ENCODE measurements at places on chromosomes 16 and 17.

GRCh38 chr16:66260522-66261254, 105.8 kb upstream of the CDH5 start:
- no peaks in the 10 kb centered on the region for H3K4me1 ChIP-seq
- no peak overlapping the region for H3K27ac ChIP-seq
- H3K36me3 ChIP-seq = no peaks in the 10 kb centered on the region
- peaks cover 53% of the 10 kb centered on the region for H3K27me3 ChIP-seq

DNA sequence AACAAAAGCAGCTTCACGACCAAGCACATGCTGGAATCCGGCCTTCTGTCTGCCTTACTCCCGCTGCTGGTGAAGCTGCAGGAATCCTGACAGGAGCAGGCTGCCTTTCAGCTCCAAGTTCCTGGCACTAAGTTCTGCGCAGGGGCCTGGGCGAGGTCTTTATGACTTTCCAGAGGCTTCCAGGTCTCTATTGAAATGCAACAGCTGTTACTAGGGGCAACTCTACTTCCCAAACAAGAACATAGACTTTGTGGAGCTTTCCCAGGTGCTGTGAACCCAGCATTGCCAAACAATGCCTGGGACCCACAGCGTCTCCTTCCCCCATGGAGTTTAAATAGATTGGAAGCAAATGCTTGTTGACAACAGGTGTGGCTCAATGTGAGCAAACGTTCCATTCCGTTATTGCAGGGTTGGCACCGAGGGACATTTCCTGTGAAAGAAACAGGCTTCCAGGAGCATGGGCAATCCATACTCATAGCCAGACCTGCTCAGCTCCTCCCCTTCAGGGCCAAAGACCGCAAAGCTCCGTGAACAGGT, 156.0 kb downstream of the CDH13 start:
- no peak overlapping the region for H3K27ac ChIP-seq
- H3K4me1 ChIP-seq = peaks cover 3% of the 10 kb centered on the region
- no peak overlapping the region for H3K4me3 ChIP-seq
- peaks cover 20% of the 10 kb centered on the region for H3K27me3 ChIP-seq

DNA sequence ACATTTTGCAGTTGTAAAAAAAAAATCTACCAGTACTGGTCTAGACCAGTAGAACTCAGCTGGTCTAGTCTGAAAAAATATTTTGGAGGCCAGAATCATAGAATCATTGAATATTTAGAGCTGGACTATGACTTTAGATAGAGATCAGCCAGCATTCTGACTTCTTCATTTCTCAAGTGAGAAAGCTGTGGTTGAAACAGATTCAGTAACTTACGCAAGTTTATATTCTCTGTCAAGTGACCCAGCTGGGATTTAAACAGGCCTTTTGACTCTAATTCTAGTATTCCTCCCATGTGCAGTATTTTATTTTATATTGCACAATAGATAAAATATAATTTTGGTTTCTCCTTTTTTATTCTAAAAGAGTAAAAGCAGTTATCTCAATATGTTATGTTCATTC, 4.9 kb downstream of the TNRC6A start:
- H3K36me3 ChIP-seq = peaks cover 2% of the 10 kb centered on the region
- no peak overlapping the region for H3K4me3 ChIP-seq
- H3K27ac ChIP-seq = peak overlapping the region; percentile 83
- H3K27me3 ChIP-seq = no peaks in the 10 kb centered on the region
- peaks cover 54% of the 10 kb centered on the region for H3K4me1 ChIP-seq

DNA sequence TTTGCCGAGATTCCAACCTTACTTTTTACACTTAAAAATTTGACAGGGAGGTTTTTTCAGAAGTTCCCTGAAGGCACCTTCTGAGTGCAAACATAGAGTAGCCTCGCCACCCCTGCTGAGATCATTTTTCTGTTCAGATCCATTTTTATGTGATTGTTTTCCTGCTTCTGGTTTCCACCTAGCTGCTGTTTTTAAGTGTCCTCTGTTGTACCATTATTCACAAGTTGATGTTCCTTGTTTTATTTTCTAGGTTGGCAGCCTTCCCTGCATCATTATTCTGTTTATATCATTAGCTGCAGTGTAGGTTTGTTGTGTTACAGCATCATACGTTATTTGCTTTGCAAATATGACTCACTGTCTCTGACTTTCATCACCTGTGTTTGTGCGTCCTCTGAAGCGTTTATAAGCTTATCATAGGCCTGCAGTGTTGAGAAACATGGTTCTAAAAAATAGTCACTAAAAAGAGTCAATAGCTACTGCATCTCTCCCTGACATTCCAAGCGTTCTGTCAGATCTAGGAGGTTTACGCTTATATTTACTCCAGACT, 116.9 kb upstream of the CLEC3A start:
- H3K27me3 ChIP-seq = peaks cover 23% of the 10 kb centered on the region
- peaks cover 2% of the 10 kb centered on the region for H3K36me3 ChIP-seq
- H3K4me3 ChIP-seq = no peak overlapping the region
- no peak for DNase-seq
- H3K4me1 ChIP-seq = no peaks in the 10 kb centered on the region
- H3K27ac ChIP-seq = no peak overlapping the region

GRCh38 chr16:24015923-24016322, 180.1 kb downstream of the PRKCB start:
- H3K36me3 ChIP-seq = peaks cover 2% of the 10 kb centered on the region
- DNase-seq = no peak
- H3K4me1 ChIP-seq = peaks cover 41% of the 10 kb centered on the region
- H3K27ac ChIP-seq = peak overlapping the region; percentile 86
- no peaks in the 10 kb centered on the region for H3K27me3 ChIP-seq

DNA sequence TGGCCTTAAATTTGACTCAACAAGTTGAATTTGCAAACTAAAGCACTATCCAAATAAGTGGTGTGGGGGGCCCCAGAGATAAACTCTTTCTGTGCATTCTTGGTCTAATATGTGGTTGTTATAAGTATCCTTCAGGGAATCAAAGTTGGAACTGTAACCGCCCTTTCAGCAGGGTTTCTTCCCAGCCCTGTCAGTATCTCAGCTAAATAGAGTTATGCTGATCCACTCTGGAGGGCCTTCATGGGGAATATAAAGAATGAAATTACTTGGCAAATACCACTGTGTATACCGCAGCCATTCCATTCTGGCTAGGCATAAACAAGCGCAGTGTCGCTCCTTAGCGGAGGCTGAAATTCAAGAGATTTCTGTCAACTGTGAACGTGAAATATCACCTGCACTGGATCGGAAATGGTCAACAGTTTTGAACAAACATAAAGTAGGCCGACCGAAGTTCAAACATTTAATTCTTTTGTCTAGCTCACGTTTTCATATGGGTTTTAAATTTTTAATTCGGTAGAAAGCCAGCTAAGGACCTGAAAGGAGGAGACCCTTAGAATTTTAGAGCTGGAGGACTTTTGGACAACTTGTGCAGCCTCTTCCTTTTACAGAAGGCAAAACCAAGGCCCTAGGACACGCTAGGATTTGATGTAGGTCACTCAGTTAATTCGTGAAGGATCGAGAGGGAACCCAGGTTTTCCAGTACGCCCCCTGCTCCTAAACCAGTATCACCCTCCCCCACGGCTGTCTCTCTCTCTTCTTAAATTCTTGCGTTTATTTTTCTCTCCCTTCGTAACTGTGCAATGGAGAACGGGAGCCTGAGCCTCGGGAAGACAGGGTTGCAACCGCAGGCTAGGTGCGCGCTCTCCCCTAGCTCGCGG, 74.7 kb downstream of the CHD9 start:
- peak overlapping the region; percentile 88 for H3K4me3 ChIP-seq
- H3K27ac ChIP-seq = peak overlapping the region; percentile 87
- DNase-seq = no peak
- H3K36me3 ChIP-seq = no peaks in the 10 kb centered on the region
- H3K27me3 ChIP-seq = no peaks in the 10 kb centered on the region
- H3K4me1 ChIP-seq = peaks cover 14% of the 10 kb centered on the region

GRCh38 chr16:29926711-29927052, 656 bp upstream of the KCTD13 start:
- H3K36me3 ChIP-seq = no peaks in the 10 kb centered on the region
- peak overlapping the region; percentile 98 for H3K4me3 ChIP-seq
- H3K27me3 ChIP-seq = no peaks in the 10 kb centered on the region
- peaks cover 27% of the 10 kb centered on the region for H3K4me1 ChIP-seq

- peak overlapping the region; percentile 66 for H3K27ac ChIP-seq
- H3K36me3 ChIP-seq = peaks cover 9% of the 10 kb centered on the region
- no peak overlapping the region for H3K4me3 ChIP-seq
- H3K4me1 ChIP-seq = peaks cover 43% of the 10 kb centered on the region
- no peaks in the 10 kb centered on the region for H3K27me3 ChIP-seq
These were observed 7.5 kb downstream of the LCMT1 start for GRCh38 chr16:25118851-25119578.

DNA sequence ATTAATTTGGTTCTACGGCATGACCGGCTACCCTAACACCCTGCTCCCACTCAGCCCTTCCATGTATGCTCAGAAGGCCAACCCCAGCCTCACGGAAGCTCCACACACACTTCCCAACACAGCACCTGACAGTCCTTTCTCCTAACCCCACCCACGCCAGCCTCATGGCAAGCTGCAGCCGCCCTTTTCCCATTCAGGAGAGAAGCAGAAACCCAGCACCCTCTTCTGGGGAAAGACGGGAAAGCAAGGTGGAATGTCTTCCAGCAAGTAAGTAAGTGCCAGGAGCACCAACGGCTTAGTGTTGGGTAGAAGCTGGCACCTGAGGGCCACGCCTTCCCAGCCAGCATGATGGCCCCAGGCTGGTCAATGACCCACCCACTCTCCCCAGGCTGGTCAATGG, 32.1 kb downstream of the ABR start:
- no peak overlapping the region for H3K4me3 ChIP-seq
- no peaks in the 10 kb centered on the region for H3K36me3 ChIP-seq

DNA sequence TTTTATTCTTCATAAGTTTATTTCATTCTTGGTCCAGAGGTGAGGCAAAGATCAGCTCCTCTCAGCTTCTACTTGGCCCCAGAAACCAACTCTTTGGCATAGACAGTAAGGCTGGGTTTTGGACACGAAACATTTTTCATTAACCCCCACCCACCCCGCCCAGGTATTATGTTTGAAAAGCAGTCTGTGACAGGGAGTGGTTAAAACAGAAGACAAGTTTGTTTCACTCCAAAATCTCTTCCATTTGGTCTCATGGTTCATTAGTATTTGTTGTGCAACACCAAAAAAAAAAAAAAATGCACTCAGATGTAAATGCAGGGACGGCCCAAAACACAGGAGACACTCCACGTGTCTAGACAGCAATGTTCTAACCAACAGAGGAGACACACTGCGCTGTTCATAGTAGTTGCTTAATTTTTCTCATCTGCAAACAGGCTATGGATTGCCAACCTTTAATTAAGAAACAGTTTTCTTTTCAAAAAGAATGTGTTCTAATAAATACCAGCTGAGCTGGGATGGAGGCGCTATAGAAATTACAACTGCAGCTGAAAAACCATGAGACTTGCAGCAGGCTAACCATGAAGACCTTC, 39.8 kb upstream of the MMP2 start:
- no peak overlapping the region for H3K4me3 ChIP-seq
- H3K27ac ChIP-seq = no peak overlapping the region
- H3K27me3 ChIP-seq = peaks cover 50% of the 10 kb centered on the region
- no peak for DNase-seq
- peaks cover 2% of the 10 kb centered on the region for H3K36me3 ChIP-seq

DNA sequence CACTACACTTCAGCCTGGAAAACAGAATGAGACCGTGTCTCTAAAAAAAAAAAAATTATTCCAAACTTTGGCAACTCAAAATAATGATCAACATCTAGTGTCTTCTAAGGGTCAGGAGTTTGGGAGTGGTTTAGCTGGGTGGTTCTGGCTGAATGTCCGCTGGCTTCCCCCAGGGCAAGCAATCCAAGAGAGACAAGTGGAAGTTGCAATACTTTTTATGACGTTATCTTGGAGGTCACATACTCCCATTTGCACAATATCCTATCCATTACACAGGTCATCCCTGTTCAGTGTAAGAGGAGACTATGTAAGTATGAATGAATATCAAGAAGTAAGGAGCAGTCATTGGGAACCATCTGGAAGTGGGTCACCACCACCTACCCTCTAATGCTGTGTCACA, 15.2 kb upstream of the CLEC3A start:
- H3K4me3 ChIP-seq = no peak overlapping the region
- DNase-seq = no peak
- no peaks in the 10 kb centered on the region for H3K4me1 ChIP-seq
- peaks cover 32% of the 10 kb centered on the region for H3K27me3 ChIP-seq
- H3K27ac ChIP-seq = no peak overlapping the region
- H3K36me3 ChIP-seq = peaks cover 2% of the 10 kb centered on the region

DNA sequence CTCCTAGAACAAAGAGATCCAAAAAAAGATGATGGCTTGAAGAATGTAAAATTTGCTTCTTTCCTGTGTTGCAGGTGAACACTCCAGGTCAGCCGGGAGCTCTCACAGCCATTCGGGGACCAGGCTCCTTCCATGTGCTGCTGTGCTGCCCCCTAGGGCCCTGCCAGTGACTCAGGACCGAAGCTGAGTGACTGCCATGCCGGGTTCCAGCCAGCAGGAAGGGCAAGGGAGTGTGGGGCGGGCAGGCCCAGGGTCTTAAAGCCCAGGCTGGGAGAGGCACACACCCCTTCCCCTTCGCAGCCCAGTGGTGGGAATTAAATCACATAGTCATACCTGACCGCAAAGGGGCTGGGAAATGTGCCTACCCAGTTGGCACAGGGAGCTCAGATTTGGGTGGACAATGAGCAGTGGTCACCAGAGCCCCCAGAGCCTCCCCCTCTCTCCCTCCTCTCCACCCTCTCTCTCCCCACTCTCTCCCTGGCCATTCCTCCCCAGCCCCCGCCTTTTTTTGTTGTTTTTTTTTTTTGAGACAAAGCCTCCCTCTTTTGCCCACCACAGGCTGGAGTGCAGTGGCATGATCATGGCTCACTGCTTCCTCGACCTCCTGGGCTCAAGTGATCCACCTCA, 11.5 kb downstream of the EPOP start:
- DNase-seq = no peak
- peaks cover 55% of the 10 kb centered on the region for H3K27me3 ChIP-seq
- peaks cover 3% of the 10 kb centered on the region for H3K36me3 ChIP-seq
- peaks cover 7% of the 10 kb centered on the region for H3K4me1 ChIP-seq
- H3K27ac ChIP-seq = no peak overlapping the region

- H3K4me3 ChIP-seq = peak within 1 kb of the TSS; percentile 81
- peak within 1 kb of the TSS; percentile 92 for H3K27ac ChIP-seq
- peaks cover 5% of the 10 kb centered on the region for H3K4me1 ChIP-seq
These were observed at the start of gene CHMP6 for GRCh38 chr17:80991645-80992076. CHMP6 (plus strand) TSS chr17:80991841; CDS start chr17:80991919, 78 bp downstream.

Measured in T-helper 17 cell (primary cell).